ENCODE measurements at places on chromosomes 7 and 10.

DNA sequence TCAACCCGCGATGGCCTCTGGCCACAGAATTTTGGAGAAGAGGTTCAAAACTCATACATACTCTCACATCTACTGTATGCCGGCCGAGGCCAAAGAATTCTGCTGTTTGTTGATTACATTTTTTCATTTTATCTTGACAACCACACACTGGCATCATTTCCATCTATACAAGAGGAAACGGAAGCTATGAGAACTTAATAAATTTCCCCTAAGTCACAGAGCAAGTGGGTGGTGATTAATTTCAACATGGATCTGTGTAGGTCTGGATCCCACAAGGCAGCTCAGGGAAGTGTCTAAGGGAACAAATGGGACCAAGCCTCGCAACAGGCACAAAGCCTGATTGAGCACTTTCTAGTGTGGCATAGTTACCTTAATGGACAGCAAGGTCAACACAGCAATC is 18.0 kb downstream of the ELMO1 start:
- no peak for DNase-seq

DNA sequence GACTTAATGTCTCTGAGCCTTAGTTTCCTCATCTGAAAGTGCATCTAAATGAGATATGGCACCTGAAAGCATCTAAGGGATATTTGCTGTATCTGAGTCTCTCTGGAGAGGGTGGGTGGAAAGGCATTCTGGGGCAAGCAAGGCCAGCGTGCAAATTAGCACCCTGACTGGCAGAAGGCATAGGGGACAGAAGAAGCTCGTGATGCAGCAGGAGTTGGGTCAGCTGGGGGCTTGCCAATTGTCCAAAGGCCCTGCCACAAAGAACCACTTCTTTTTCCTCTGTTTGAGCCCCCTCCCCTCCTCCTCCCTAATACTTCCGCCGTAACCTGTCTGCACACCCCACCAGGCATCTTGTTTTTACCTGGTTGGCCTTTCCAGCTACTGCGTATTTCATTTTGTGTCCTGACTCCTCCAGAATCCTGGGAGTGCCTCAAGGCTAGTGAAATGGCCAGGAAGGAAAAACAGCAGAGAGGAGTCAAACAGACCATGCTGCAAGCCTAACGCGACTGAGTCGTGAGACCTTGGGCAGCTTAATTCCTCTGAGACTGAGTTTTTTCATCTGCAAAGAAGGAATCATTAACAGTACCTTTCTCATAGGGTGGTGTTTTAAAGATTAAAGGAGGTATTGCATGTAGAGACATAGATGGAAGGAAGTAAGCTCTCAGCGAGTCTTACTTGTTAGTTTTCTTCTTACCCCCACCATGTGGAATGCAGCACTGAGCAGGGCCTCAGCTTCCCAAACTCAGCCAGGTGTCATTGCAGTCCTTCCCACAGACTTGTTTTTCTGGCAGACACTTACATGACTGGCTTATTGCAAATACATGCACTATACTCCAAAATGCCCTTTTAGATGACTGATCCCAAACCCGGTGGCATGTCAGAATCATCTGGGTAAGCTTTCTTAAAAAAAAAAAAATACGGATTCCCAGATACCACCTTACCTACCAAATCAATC is 49.1 kb upstream of the MXI1 start:
- DNase-seq = no peak

DNA sequence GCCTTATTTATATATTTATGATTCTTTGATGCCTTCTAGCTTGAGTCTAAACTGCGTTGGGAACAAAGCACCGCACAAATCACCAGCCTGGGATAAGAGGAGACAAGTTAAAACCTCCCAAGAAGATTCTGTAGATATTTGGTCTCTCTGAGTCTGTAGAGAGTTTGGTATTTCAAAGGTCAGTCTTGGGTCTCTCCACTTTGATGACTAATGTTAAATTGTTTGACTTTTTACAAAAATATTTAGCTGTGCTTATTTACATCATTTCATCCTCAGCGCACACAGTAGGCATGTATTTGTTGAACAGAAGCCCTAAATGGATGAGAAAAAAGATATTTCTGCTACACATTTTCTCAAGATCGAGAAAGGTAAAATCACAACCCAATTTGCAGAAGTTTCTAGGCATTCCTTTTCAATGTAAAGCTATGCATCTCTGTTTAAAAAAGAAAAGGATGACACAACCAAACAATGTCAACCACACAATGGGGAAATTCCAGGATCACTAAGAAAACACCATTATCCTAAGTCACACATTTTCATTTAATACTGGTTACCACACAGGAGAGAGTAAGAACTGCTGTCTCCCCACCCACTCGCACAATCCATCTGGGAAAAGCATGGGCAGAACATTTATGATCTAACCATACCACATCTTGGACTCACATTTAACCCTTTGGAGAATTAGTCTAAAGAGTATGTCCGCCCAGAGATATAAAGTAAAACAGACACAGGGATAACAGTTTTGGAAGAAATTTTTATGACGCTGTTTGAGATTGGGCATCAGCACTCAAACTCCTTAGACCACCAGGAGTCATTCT is 4.4 kb downstream of the CDK6 start:
- peak; percentile 76 for DNase-seq

GRCh38 chr10:5609952-5610616 is 56.3 kb downstream of the ASB13 start:
- no peak for DNase-seq

- no peak for DNase-seq
Measured at GRCh38 chr7:43758822-43759683, 573 bp downstream of the BLVRA start.

DNA sequence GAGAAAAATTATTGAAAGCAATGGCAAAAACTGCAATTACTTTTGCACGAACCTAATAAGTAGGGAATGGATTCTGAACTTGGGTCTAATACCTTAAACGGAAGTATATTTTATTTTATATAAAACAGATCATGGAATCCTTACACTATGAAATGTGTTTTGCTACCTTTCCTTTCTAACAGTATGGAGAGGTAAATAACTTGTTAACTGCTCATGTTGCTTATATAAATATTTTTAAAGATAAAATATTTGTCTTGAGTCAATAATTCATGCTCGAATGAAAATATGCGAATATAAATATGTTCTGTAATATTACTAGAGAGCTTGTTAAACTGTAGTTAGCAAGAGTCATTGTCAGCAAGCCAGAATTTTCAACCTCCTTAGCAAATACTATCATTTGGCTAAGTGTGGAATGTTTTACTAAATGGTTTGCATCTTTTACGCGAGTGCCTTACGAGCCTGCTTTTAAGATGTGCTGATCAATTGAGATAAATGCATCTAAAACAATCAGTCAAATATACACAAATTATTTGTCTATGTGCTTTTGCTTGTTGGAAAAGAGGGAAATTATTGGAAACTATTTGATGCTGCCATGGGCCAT is 5.9 kb downstream of the GNAT3 start:
- DNase-seq = no peak

- DNase-seq = no peak
Measured at GRCh38 chr10:103397191-103397825, 882 bp downstream of the PDCD11 start.

- no peak for DNase-seq
Measured at GRCh38 chr7:4809666-4810065, 34.2 kb downstream of the AP5Z1 start.

GRCh38 chr7:26369593-26369992 is 77.9 kb downstream of the SNX10 start:
- no peak for DNase-seq

- DNase-seq = no peak
Measured at GRCh38 chr7:159136013-159136412, 8.7 kb downstream of the VIPR2 start.

DNA sequence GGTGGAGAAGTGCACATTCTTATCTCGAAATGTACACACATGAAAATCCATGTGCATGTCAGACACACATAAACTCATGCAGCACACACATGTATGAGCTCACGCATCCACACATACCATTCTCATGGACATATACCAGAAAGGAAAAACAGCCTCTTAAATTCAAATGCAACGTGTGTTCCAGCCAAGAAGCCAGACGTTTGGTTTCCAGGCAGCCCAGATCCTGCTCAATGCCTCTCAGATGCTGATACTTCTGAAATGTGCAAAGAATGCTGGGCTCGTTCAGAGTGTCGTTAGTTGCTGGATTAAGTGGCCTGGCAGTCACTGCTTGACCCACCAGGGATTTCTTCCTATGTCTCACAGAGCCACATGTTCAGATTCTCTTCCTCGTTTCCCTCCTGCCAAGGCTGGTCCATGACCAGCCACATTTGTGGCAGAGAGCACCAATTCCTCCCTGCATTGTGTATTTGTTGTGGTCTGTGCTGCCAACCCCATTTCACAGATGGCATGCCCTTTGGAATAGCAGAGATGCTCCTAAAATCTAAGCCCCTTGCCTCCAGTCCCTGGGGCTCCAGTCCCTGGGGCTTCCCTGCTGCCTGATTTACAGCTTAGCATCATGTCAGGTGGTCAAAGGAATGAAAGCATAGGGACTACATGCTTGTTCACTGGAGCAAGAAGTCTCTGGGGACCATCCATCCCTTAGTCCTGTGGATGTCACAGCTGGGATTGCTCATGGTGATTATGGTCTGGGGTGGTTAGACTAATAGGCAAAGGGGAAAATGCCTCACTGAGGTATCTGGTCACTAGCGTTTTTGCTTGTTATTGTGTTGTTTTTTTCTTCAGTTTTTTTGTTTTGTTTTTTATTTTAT is 426.6 kb downstream of the PLXNA4 start:
- DNase-seq = no peak

GRCh38 chr7:78039790-78040776 is 241.5 kb downstream of the PHTF2 start:
- no peak for DNase-seq

- no peak for DNase-seq
Measured at GRCh38 chr7:154853727-154854095, 149.2 kb downstream of the PAXIP1 start.

DNA sequence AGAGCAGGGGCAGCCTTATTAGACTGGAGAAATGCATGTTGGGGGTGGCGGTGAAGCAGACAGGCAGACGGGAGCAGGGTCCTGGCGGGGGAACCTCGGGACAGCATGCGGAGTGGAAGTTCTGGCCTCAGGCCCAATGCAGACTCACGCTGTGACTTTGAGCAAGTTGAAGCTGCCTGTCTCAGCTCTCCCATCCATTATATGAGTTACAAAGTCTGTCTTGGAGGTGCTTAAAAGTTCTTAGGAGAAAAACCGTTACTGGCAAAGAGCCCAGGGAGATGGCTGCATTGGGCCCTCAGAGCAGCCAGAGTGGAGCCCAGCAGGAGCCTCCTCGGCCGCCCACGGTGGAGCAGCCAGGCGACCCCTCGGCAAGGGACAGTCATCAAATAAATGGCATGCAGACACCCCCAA is 509.5 kb downstream of the PLXNA4 start:
- DNase-seq = no peak

DNA sequence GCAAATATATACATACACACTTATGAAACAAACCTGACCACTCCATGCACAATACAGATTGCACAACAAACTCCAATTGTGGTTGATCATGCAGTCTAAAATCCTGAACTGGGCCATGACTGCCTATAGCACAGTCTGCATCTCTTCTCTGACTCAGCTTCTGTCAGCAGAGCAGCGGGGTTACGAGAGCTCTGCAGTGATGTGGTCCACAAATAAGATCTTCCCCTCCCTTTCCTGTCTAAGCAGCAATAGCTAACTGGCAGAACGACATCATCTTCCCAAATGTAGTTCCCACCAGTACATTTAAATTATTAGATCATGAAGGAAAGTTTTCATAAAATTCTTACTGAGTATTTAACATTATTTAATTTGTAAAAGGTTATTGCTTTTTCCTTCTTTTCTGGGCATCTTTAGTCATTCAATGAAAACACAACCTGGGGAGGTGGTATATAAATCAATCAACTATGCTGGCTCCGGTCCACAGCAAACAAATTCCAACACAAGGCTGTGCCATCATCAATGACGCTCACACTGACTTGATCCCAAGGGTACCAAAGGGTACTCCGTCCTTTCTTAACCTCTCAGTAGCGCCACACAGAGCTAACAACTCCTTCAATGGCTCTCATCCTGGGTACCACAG is 17.1 kb downstream of the ARHGAP21 start:
- DNase-seq = peak; percentile 74

DNA sequence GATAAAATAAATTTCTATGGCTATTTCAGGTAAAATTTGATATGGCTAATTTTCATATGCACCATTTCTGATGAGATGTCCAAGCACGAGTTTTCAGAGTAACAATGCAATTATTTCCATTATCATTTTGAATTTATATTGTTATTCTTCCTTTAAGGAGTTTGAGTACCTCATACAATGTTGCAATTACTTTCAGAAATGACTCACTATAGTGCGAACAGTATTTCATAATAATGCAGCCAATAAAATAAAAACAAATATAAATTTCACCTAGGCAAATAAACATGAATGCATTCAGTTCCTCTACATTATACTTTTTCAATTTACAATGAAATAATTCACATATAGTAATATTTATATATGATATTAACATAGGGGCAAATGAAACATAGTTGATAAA is 78.8 kb upstream of the LRRN3 start:
- DNase-seq = no peak

DNA sequence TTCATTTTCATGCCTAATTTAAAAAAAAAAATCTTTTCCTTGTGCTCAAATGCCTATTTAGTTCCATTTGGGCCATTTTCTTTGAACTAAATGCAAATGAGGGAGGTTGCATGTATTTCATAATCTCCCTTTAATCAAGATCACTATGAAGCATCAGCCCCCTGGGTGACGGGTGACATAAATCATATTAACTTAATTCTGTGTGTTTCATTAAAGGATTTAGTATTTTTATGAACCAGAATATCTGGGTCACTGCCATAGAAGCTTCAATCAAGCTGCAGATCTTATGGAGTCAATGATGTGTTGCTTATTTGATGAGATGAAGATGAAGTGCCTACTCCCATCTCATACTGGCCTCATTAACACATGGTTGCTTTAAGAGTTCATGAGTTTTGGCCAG is 301.9 kb upstream of the PRKCQ start:
- DNase-seq = no peak

All from GM04503 (cell line).